Heart right ventricle (tissue), 16 donors: ENCODE measurements at places on chromosomes 2 and 18. TPM values are rescaled to one million over a fixed set of nuclear protein-coding genes. Genes with fewer than 3 reads are reported as not detected.
A peak's percentile ranks its signal among the peaks of the same experiment; 100 is the strongest.

DNA sequence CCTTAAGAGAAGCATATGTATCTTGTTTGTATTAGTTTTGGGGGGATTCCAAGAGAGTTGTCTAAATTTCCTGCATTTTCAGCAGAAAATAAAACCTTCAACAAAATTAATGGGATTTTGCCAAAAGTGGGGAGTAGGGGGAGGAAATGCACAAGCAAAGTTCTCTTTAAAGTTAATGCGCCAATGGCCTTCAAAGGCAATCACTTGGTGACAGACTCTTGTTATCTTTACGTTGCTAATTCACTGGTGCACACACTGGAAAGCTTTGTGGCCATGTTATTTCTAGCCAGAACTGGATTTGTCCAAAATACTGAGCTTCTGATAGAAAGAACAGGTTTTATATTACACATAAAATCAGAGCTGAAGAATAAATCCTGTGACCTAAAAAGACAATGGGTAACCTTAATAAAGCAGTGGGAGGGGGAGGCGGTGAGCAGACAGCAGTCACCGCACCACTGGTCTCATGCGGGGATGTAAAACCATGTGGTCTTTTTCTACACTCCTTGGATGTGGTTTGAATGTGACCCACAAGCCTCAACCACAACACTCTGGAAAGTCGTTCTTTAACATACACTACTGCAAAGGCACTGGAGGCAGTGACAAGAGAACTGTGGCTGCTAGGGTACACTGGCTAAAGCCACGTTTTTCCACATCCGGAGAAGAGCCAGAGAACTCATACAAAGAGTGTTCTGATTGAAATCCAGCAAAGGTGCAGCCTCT lies 176.9 kb upstream of the SMAD7 start:
- no peak for DNase-seq

The PJVK gene
- total RNA-seq, result 0.57 TPM

The FBLN7 gene
- 0.59 TPM for total RNA-seq

GRCh38 chr2:71534201-71534600 lies 80.8 kb downstream of the DYSF start:
- no peak for DNase-seq

- DNase-seq, result no peak
These were observed 34.8 kb downstream of the SDC1 start for GRCh38 chr2:20190170-20190569.

The CD207 gene
- not detected for total RNA-seq

The LRATD1 gene
- total RNA-seq, result 1.4 TPM

The HOXD4 gene
- total RNA-seq, result 0.69 TPM

DNA sequence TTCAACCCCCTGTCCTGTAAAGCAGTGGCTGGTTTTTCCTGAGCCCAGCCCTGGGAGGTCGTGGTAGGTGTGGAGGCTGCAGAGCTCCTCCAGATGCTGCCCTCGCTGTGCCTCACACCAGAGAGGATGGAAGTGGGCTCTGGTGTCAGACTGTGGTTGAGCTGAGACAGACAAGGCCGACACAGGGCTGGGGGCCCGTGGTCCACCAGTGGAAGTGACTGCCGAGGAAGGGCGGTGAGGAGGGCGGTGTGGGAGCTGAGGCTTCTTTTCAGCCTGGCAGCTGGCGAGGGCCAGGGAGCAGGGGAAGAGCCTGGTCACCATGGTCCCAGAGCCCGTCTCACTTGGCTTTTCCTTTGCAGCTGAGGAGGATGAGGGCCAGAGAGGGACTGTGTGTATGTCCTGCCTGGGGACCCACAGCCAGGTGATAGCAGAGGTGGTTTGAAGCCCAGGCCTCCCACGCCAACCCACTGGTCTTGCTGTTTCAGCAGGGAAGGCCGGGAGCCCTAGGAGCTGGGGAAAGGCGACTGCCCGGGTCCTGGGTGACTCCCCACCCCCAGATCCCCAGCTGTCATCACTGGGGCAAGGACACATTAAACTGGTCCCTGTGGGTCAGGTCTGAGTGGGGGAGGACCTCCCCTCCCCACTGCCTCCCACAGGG lies 8.5 kb downstream of the SFTPB start:
- DNase-seq, result no peak

The LOXHD1 gene
- total RNA-seq, result 0.92 TPM

The FAM161A gene
- total RNA-seq, result 0.93 TPM

- DNase-seq, result no peak
These were observed 40.1 kb downstream of the RHOB start for GRCh38 chr2:20487030-20487391.

DNA sequence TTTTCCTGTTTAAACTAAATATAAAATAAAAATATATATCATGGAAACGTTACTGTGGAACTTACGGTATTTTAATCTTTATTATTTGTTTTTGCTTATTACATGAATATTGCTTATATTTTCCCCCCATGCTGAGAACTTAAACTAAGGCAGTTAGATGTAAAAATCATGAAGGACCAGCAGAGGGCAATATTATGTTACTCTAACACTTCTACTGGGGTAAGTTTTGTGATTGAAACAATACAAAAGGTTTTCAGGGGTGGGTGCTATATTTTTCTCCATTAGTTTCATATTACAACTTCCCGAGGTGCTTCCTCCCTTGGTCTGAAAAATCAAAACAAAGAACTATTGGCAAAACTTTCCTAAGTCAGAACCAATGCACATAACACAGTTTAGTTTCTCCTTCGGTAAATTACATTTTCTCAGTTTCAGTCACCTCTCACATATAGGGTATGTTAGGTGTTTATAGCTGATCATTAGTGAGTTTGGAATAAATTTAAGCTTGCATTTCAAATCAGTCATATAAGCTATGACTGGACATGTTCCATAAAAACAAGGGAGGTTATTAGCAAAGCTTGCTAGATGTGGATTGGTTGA lies 54.8 kb downstream of the ZNF407 start:
- DNase-seq, result no peak

GRCh38 chr2:231900486-231900942 lies 25.7 kb downstream of the NPPC start:
- DNase-seq, result peak; percentile 65

DNA sequence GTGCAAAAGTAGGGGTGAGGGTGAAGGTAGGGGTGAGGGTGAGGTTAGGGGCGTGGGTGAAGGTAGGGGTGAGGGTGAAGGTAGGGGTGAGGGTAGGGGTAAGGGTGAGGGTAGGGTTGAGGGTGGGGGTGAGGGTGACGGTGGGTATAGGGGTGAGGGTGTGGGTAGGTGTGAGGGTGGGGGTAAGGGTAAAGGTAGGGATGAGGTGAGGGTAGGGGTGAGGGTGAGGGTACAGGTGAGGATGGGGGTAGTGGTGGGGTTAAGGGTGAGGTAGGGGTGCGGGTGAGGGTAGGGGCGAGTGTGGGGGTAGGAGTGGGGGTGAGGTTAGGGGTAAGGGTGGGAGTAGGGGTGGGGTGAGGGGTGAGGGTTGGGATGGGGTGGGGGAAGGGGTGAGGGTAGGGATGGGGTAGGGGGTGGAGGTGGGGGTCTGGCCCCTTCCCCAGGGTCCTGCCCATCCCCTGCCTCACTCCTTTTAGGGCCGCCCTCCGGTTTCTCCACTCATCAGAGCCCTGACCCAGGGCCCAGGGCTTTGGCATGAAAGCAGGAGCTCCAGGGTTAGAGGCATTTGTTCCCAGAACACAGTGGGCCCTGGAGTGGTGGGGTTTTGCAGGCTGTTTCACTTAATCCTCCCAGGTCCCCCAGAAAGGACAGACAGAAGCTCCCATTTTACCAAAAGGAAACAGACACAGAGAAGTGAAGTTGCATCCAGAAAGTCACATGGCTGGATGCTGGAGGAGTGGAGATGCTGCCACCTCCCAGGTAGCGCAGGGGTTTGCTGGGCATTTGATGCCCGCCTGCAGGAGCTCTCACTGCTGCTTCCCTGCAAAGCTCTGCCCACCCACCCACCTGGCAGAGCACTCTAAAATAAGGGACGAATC lies 26.9 kb downstream of the SNORC start:
- DNase-seq, result no peak

The EXOC6B gene
- 168 TPM for total RNA-seq

DNA sequence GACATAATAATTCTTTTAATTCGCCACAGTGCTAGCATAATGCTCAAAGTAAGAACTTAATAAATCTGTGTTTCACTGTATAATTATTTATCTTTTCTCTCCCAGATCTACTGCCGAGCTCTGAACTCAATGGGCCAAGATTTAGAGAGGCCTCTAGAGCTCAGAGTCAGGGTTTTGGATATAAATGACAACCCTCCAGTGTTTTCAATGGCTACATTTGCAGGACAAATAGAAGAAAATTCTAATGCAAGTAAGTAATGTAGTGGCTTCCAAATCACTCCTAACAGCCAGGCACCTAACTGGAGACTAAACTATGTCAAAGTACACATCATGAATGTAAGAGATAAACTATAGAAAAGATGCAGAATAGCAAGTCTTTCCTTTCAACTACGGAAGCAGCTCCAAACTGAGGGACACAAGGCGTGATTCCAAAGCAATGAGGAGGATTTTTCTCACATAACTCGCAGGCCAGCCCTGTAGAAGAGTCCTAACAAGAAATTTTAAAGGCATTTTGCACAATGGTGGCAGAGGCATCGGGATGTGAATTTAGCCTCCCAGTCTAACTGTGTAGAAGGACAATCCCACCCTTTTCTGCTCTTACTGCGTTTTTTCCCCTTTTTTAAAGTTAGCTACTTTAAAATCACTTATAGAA lies 12.0 kb downstream of the DSG1 start:
- no peak for DNase-seq

The SERPINB13 gene
- not detected for total RNA-seq

The PID1 gene
- total RNA-seq, result 7.0 TPM

The FAM168B gene
- total RNA-seq, result 93.1 TPM

DNA sequence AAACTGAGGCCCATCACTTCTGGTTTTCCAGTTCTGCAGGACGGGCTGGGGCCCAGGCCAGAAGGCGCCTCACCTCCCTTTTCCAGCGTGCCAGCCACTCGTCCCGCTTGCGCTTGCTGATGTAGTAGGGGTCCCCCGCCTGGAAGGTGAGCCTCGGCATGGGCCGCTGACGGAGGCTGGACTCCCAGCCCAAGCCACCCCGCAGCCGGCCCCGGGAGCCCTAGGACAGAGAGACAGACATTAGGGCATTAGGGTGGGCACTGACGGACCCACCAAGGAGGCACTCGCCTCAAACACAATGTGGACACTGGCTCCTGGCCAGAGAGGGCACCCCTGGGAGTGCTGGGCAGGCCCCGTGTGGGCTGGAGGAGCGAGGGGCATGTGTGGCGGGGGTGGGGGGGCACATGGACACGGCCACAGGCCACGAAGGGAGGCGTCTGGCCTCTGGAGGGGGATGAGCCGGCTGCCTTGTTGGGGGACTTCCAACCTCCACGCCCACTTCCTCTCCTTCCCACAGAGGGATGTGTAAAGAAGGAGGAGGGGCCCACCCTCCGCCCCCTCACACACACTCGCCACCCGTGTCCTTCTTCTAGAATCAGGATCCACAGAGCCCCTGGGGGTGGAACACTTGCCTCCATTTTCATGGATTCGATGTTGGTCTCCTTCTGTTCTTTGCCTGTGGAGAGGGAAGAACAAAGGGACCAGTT lies 66.7 kb downstream of the DNMT3A start:
- DNase-seq, result peak; percentile 78

DNA sequence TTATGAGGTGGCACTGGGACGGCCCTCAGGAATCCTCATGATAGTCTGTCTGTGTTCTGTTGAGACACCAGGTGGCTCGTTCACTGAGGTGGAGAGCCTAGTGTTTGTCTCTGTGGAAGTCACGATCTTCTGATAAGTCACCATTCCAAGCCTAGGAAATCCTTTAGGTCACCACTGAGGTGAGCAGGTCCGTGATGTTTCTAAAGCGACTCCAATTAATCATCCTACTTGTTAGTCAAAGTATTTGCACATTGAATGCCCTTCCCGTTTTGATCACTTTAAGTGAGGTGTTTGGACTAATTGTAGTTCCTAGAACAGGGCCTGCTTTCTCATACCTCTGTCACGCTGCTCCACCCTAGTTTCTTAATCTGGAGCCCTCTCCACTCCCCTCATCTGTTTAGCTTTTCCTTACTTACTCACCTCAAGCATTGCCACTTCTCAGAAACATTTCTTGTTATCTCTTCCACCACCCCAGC lies 28.0 kb upstream of the DSG3 start:
- no peak for DNase-seq

DNA sequence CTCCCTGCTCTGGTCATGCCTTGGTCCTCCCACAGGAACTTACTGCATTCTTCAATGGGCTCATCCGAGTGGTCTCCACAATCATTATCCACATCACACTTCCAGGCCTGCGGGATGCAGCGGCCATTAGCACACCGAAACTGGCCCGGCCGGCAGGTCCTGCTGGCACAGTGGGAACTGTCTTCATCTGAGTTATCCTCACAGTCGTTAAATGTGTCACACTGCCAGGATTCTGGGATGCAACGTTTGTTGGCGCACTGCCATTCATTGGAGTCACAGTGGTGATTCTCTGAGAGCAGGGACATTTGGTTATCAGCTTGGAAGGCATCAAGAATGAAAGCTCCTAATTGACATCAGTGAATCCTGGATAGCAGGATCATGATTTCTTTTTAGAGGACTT lies 104.5 kb downstream of the DHRS9 start:
- no peak for DNase-seq

- no peak for DNase-seq
These were observed 19.3 kb upstream of the ODC1 start for GRCh38 chr2:10467401-10467800.

The IL1RL2 gene
- 0.62 TPM for total RNA-seq

- DNase-seq, result no peak
These were observed 510.5 kb upstream of the TNP1 start for GRCh38 chr2:217370391-217370790.

- no peak for DNase-seq
These were observed 2039.2 kb upstream of the CELF4 start for GRCh38 chr18:39604836-39605235.

The CCL20 gene
- not detected for total RNA-seq

The CCDC141 gene
- 200 TPM for total RNA-seq

The SCN3A gene
- 0.53 TPM for total RNA-seq

The ABCG5 gene
- 0.13 TPM for total RNA-seq

- DNase-seq, result no peak
These were observed 60.7 kb upstream of the ITGA4 start for GRCh38 chr2:181396256-181397123.

The C2orf80 gene
- total RNA-seq, result not detected

The SLC11A1 gene
- 1.1 TPM for total RNA-seq

The NETO1 gene
- 0.07 TPM for total RNA-seq

The LRRTM1 gene
- total RNA-seq, result 0.37 TPM

- DNase-seq, result peak; percentile 82
These were observed 18.3 kb upstream of the SLC35F6 start for GRCh38 chr2:26745609-26746327.

GRCh38 chr2:240286596-240286995 lies 146.1 kb upstream of the OTOS start:
- DNase-seq, result no peak

The TFPI gene
- 32.8 TPM for total RNA-seq
